ENCODE measurements at places on chromosomes 7 and 10. TPM values are rescaled to one million over a fixed set of nuclear protein-coding genes. Genes with fewer than 3 reads are reported as not detected.

DNA sequence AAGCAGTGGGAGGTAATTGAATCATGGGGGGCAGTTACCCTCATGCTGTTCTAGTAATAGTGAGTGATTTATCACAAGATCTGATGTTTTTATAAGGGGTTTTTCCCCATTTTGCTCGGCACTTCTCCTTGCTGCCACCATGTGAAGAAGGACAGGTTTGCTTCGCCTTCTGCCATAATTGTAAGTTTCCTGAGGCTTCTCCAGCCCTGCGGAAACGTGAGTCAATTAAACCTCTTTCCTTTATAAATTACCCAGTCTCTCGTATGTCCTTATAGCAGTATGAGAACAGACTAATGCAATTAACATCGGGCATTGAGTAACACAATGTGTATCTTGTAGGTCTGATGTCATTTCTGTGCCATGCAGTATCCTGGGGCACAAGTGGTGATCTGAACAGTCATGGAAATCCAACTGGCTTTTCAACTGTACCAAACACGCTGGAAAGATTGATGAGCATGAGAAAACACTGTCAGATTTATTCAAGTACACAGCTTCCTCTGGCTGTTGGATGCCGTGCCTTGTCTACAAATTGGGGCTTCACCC is 208.6 kb upstream of the KIAA1217 start:
- no peak for DNase-seq

GRCh38 chr10:78870458-78870857 is 198.3 kb upstream of the ZMIZ1 start:
- DNase-seq: no peak

- DNase-seq: no peak
Observed at GRCh38 chr10:88457660-88458059, 125.5 kb downstream of the RNLS start.

- no peak for DNase-seq
Observed at GRCh38 chr10:437698-438490, 251.6 kb downstream of the DIP2C start.

DNA sequence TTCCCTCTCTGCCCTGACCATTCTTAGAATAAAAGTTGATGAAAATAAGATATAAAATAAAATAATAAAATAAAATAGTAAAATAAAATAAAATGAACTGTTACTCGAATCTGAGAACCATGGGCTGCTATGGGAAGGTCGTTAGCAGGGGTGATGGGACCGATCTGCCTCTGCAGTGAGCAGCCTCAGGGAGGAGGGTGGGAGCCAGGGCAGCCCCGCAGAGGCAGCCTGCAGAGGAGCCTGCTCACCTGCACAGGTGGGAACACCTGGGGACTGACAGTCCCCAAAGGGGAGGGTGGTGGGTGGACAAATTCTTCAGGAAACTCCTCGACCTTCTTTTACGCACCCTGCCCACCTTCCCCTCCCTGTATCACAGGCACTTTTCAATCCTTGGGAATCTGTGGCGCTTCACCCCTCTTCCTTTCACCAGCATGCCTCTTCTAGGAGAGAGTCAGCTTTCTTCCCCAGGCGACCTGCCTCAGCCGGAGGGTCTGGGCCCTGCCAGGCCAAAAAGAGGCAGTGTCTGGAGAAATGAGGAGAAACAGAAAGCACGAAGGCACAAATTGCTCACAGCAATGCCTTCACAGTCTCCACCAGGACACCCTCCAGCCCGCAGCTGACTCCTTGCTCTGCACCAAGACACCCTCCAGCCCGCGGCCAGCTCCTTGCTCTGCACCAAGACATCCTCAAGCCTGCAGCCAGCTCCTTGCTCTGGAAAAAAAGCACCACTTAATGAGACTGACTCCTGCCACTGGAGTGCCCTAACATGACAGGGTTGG is 368.4 kb upstream of the SHH start:
- no peak for DNase-seq

DNA sequence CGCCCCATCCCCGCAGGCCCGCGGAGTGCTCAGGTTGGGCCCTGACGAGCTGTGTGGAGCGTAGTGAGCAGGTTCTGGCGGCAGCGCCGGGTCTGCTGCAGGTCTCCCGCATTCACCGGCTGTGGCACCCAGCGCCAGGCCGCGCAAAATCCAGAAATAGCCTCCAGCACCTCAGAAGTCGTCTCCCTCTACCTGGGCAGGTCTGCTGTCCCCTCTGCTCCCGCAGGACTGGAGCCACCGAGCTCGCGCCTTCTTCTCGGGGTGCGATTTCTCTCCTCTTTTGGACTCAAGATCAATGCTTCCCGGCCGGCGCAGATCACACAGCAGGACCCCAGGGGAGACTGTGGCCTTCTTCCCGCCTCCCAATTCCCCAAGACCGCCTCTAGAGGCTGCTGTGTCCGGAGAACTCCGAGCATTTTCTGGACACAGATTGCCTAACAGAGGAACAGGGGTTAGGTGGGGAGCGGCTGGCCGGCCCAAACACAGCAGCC is 8.4 kb downstream of the TLX1 start:
- DNase-seq: no peak

- DNase-seq: no peak
Observed at GRCh38 chr10:31018962-31019361, 12.7 kb downstream of the ZNF438 start.

DNA sequence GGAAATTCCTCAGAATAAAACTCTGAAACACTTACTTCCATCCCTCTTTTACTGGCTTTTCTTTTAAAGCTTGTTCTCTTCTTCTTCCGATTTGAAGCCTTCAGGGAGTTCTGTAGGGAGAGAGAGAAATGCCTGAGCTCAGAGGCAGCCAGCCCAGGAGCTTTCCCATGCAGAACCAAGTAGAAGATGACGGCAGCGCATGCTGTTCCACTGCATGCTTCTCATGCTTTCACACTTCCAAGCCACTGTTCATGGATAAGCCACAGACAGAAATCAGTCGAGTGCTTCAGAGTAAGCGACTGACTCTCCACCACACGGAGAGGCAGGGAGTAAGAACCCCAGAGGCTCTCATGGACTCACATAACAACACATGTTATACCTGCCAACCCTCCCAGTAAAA is 237.3 kb downstream of the DGKI start:
- DNase-seq: peak; percentile 91

DNA sequence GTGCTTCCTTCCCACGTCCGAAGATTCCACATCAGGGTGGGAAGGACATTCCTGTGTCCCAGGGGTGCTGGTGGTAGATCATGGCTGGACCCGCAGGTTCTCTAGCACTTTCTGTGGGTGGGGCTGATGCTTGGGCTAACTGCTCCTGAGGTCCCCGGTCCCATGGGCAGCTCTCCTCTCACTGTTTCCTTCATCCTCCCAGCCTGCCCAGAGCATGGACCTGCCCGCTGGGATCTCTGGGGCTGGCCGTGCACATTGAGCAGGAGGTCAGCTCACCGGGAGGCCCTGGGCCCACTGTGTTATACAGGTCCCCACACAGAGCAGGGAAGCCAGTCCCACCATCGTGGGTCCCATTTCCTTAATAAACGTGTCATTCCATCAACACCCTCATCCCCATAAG is 502.3 kb downstream of the TCERG1L start:
- no peak for DNase-seq

GRCh38 chr10:71836596-71836974 is 14.5 kb downstream of the PSAP start:
- DNase-seq: no peak

Gene PVRIG
- total RNA-seq: not detected

Gene SPDYE5
- total RNA-seq: not detected

Gene PWWP2B
- total RNA-seq: 11.0 TPM

Gene CADPS2
- 5.6 TPM for total RNA-seq

Gene PIK3AP1
- 4.2 TPM for total RNA-seq

Gene CALHM3
- total RNA-seq: not detected
